ENCODE measurements at places on chromosomes 1 and 21.

DNA sequence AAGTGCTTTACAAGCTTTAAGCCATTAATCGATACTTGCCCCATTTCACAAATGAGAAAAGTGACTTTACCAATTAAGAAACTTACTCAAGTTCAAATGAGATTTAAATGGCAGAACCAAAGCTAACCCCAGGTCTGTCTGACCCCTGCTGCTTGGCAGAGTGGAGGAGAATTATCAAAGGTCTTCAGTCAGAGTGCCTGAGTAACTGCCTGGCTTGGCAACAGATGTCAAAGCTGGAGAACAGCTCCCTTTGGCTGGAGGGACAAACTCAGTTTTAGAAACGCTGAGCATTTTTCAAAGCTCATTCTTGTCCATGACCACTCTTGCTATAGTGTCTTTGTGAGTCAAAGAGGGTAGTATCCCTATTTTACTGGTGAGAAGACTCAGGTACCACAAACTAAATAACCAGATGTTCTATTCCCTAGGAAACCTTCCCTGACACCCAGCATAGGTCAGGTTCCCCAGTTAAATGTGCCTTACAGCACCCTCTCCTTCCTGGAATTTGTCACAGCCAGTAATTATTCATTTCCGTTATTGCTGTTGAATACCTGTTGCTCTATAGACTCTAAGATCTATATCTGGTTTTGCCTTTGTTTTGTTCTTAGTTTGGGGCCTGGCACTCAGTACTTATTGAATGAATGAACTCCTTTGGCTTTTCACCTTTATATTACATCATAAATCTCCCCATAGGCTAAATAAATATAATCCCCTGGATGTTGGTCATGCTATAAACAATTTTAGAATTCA is 5.0 kb upstream of the BCAR3 start:
- DNase-seq: no peak

- no peak for DNase-seq
Measured at GRCh38 chr1:213942061-213942460, 45.7 kb upstream of the PROX1 start.

DNA sequence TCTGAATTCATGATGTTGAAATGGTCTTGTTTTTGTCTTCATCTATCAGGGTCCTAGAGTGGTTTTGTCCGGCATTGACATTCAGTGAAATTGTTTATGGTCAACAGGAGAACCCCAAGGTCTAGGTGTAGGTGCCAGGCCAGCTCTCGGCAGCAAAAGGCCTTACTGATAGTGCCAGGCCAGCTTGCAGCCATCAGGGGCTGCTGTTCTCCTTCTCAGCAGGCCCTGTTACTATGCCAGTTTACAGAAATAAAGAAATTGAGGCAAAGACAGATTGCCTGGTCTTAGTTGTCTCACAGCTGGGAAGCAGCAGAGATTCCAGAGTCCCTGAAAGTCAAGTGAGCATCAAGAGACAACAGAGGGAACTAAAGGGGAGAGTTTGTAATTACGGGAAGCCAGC is 12.0 kb downstream of the HMGB4 start:
- no peak for DNase-seq

DNA sequence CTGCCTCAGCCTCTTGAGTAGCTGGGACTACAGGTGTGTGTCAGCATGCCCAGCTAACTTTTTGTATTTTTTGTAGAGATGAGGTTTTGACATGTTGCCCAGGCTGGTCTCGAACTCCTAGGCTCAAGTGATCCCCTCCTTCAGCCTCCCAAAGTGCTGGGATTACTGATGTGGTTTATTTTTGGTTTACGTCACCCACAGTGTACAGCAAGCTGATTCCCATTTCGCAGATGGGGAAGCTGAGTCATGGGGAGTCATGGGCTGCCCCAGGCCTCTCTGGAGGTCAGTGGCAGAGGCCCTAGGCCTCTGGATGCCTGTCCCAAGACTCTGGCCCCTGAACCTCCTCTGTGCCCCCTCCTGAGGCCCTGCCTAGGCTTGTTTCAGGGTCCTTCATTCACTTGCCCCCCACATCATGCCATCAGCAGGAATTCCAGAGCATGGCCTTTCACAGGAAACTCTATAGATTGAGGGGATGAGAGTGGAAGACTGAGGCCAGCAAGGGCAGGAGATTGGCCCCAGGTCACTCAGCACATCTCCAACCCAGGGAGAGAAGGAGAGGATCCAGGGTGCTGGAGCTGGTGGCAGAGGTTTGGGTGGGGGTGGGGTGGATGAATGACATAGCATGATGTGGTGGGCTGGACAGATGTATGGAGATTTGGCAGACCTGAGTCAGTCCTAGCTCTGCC is 266.0 kb downstream of the PTPRU start:
- DNase-seq: no peak

DNA sequence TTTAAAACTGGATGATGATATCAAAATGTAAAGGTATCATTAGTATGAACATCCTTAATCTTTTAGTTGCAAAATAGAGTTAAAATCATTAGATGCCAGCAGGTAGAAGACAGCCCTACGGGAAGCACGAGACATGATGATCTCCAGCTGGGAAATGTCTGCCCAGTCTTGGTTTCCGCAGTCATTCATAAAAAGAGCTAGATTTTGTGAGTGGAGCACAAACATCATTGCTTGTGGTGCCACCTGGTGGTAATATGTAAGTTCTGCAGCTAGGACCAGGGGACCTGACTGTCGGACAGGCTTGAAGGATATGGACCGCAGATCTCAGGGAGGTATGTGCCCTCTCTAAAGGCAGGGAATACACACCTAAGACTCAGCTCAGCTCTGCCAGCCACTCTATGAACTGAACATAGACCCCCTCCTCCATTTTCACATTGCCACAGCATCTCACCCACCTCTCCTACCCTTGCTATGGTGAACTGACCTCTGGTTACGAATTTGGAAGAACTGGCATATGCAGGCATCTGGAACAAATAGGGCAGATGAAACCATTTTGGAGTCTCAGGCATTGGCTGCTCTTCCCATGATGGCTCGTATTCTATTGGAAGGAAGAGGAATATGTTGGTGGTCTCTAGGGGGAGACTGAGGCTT is 9.2 kb downstream of the FCMR start:
- peak; percentile 39 for DNase-seq

GRCh38 chr1:92662048-92662447 is 122.9 kb downstream of the EVI5 start:
- no peak for DNase-seq

- DNase-seq: no peak
Measured at GRCh38 chr1:156638189-156638985, 3.5 kb upstream of the BCAN start.

DNA sequence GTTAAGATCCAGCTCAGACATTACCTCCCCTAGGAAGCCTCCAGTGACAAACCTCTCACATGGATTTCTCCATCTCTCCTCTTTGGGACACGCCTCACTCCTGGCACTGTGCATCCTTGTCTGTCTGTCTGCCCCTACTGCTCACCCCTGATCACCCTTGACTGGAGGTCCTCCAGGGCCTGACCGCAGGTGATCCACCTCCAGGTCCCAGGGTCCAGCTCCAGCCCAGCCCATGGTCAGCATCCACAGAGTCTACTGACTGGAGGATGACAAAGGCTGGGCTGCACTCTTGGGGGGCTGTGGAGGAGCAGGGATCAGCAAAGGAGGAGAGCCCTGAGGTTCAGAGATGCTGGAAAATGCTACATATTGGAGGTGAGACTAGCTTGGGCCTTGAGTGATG is 65.8 kb downstream of the BEND5 start:
- DNase-seq: no peak

GRCh38 chr1:211282023-211282373 is 22.8 kb downstream of the RCOR3 start:
- no peak for DNase-seq

DNA sequence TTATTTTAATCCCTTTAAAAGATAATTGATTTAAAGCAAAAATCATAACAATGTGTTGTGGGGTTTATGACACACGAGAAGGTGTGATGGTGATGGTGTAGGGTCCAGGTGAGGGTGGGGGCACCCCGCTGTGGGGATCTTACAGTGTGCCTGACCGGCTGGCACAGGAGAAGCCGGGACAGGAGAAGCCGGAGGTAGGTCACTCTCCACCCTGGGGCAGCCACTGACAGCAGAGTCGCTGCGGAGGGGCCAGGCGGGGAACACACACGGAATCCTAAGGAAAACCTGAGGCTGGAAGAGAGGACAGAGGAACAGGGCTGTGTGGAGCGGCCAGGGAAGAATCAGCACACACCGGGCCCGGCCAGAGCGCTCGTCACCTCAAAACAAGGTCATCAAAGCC is 4.3 kb upstream of the LRRC3 start:
- no peak for DNase-seq

GRCh38 chr1:36737767-36738166 is 255.1 kb upstream of the CSF3R start:
- DNase-seq: no peak

DNA sequence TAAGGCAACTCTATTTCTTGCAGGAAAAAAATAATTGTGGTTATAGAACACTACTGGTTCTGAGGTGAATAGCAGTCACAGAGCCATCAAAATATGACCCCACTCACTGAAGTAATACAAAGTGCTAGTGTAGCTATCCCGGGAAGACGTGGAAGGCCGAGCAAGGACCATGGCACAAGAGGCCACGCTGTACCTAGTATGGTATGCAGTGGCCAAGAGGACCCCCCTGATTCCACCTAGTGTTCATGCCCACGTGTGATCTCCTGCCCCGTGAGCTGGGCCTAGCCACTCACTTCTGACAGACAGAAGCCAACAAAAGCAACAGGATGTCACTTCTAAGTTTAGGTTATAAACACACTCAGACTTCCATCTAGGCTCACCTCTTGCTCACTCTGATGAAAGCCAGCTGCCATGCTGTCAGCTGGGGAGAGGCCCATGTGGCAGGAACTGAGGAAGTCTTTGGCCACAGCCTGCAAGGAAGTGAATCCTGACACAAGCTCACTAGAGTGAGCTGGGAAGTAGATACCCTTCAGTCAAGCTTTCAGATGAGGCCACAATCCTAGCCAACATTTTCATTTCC is 21.7 kb upstream of the LSS start:
- no peak for DNase-seq

- no peak for DNase-seq
Measured at GRCh38 chr1:232142403-232143314, 487.3 kb downstream of the SIPA1L2 start.

- DNase-seq: no peak
Measured at GRCh38 chr1:167629681-167630567, at the start of gene RCSD1. TSS of gene RCSD1 (plus strand) at chr1:167630232. CDS start at chr1:167630424, 192 bp downstream.

DNA sequence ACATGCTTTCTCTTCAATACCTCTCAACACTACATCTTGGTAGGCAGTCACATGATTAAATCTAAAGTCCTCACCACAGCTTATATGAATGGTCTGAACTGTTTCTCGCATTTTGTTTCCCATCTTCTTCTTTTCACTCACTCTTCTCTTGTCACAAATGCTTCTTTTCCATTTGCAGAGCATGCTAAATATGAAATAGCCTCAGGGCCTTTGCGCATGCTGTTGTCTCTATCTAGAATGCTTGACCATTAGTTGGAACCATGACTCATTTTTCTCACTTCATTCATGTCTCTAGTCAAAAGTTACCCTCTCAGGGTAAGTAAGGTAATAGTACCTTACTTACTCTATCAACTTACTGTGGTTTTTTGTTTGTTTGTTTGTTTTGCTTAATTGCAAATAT is 239.7 kb downstream of the PTPRC start:
- no peak for DNase-seq

- DNase-seq: no peak
Measured at GRCh38 chr1:163436140-163436812, 114.5 kb downstream of the NUF2 start.

- no peak for DNase-seq
Measured at GRCh38 chr21:36396325-36396724, 11.1 kb downstream of the CHAF1B start.

DNA sequence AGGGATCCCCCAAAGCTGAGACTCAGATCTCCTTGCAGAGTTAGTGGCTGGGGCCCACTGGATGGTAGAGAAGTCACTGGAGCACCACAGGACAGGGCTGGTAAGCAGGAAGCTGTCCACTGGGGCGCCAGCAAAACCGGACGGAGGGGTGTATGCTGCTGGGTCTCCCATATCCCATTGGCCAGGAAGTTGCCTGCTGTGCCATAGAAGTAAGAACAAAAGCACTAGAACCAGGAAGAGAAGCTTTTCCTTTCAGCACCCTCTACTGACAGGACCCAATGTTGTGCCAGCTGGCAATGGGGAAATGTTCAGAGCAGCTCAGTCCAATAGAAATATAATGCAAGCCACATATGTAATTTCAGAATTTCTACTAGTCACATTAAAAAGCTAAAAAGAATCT is 146.6 kb downstream of the SPATA46 start:
- no peak for DNase-seq

- DNase-seq: no peak
Measured at GRCh38 chr1:62906428-62906886, 122.5 kb downstream of the ATG4C start.

GRCh38 chr1:20717452-20718342 is at the start of gene KIF17:
TSS of gene KIF17 (minus strand) at chr1:20718007. CDS start at chr1:20717706, 301 bp downstream.
- DNase-seq: no peak
